ENCODE measurements at places on chromosomes 5 and 9.

DNA sequence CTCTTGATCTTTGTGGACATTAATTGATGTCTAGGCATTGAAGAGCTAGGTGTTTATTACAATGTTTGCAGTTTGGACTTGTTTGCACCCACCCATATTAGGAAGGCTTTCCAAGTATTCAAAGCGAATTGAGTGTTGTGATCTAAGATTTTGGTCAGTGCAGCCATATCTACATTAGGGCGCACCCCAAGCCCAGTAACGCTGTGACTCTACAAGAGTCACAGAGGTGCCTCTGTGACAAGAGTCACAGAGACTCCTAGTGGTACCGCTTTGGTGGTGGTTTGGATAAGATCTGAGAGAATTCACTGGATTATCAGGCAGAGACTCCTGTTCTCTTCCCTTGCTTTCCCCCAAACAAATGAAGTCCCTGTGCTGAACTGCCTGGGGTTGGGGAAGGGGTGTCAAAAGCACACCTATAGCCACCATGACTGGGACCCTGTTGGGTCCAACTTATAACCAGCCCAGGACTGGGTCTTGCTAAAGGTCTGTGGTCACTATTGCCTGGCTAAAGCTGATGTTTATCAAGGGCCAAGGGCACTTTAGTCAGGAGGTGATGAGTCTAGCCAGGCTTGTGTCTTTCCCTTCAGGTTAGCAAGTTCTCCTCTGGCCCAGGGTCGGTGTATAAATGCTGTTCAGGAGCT is 114.1 kb upstream of the RIOK2 start:
- DNase-seq, result peak; percentile 23

GRCh38 chr5:67807439-67807888 is 408.1 kb upstream of the PIK3R1 start:
- no peak for DNase-seq

DNA sequence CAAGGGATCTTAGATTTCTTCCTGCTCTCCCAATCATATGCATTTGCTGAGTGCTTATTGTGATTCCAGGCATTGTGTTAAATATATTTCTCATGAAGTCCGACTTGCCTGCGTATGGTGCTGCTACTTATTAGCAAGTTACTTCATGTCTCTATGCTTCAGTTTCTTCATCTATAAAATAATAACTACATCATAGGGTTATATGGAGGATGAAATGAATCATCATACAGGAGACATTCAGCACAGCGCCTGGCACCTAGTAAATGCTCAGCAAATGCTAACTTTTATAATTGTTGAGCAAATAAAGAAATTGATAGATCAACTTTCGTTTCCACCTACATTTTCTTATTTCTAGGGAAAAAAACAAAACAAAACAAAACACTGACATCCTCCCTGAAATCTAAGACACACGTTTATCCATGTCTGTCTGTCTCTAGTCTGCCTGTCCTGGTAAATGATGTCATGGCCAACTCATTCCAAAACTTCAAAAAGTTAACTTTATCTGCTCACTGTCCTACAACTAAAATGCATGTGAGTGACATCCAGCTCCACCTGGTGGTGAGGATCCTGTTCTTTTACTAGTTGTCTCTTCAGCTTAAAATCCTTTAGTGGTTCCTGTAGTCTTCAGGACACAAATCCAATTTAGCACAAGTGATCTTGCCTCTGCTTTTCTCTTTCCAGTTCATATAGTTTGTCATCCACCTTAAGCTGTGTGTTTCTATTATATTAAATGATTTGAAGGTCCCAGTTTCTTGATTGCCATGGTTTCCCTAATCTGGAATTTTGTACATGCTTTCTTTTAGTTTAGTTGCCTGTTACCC is 27.7 kb downstream of the PPP3R2 start:
- no peak for DNase-seq

DNA sequence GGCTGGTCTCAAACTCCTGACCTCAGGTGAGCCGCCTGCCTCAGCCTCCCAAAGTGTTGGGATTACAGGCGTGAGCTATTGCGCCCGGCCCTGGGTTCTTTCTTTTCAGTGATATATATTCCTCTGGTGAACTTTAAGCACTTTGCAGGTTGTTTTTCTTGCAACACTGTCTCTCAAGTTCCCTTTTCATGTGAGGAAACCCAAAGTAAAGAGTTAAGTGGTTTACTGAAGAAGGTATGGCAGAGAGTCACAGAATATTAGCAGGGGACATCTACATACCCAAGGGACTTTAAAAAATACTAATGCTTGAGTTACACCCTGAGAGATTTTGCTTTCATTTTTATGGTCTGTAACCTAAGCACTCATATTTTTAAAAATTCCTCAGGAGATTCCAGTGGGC is 6.7 kb upstream of the GAPT start:
- DNase-seq, result no peak

DNA sequence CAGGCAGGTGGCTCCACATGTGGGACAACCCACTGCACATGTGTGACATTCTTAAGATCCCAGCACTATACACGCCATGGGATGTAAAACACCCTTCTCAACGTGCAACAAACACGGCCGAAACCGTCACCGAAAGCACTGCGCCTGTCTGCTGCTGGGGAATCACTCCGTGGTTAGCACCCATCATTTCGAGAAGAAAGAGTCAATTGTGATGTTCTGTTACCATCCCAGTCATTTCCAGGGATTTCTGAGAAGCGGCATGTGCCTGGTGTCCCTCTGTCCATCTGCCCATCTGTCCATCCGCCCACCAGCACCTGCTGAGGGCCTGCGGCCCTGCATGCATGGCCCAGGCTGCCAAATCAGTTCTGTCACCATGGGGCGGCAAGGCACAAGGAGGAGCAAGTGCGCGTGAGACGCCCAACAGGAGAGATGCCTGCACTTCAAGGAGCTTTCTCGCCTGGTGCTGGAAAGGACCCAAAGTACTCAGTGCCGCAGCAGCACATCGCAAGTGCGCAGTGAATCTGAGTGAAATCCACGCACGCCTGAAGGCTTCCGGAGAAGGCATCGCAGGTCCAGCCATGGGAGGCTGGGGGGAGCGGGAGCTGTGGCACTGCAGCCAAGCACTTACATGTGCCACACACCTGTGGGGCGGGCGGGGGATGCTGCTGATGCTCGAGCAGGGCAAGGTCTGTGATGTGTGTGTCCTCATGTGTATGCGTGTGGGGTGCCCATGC is 38.0 kb downstream of the VAV2 start:
- DNase-seq, result no peak

- DNase-seq, result no peak
These were observed 72.5 kb downstream of the MED10 start for GRCh38 chr5:6305853-6306252.

DNA sequence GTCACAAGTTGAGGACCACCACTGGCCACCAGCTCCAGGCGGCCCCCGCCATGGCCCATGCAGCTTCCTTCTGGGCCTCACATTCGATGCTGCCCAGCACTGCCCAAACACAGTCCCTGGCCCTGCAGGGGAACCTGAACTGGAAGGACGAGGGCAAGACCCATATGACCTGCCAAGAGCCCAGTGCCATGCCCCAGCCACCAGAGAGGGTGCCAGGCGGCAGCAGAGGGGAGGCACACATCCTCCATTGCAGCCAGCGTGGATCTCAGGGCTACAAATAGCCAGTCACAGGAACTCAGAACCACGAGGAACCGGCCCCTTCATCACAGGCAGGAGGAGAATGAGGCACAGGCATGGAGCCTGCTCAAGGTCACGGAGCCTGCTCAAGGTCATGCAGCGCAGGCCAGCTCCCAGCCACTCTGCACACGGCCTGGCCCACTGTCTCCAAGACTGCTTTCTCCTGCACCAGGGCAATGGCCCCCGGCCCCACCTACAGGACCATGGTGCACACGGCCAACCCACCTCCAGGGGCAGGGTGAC is 69.6 kb downstream of the SEMA4D start:
- no peak for DNase-seq

DNA sequence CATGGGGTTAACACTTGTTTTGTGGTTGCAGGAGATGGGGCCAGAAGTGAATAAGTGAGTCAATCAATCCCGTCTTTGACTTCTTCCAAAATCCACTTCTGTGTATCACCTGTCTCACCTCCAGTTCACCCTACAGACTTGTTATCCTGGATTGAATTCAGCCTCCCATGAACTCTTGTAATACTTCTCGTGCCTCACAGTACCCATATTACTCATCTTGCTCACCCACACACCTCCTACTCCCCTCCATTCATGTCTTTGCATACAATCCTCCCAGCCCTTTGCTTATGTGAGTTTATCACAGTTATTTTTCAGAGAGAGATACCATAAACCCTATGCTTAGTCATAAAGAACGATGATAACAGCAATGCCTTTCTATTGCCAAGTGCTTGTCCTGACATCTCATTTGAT is 52.9 kb upstream of the PAPPA start:
- no peak for DNase-seq

GRCh38 chr9:93460689-93461413 is 7.5 kb upstream of the FAM120AOS start:
- DNase-seq, result no peak

DNA sequence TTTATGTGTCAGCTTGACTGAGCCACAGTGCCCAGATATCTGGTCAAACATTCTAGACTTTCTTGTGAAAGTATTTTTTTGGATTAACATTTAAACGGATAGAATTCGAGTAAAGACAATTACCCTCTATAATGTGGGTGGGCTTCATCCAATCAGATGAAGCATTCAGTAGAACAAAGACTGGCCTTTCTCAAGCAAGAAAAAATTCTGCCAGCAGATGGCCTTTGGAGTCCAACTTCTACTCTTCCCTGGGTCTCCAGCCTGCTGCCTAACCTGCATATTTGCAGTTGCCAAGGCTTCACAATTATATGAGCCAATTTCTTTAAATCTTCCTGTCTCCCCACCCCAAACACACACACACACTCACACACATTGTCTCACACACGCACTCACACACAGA is 86.4 kb downstream of the MED10 start:
- DNase-seq, result no peak

GRCh38 chr9:131987232-131987631 is 92.4 kb downstream of the MED27 start:
- DNase-seq, result no peak

- DNase-seq, result no peak
These were observed 169.4 kb downstream of the PAPPA start for GRCh38 chr9:116323012-116323411.

DNA sequence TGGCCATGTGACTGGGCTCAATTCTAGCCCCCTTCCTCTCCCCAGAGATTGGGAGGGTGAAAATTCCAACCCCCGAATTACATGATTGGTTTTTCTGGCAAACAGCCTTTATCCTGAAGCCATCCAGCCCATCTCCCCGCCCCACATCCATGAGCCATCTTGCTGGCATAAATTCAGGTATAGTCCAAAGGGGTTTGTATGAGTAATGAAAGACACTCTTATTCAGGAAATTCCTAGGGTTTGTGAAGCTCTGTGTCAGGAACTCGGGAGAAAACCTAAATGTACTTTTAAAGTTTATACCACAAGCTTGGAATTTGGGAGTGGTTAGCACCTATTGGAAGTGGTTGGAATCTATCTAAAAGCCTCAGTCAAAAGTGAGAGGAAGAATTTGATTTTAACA is 80.6 kb upstream of the SIMC1 start:
- no peak for DNase-seq

GRCh38 chr9:135858491-135859185 is 48.7 kb downstream of the CAMSAP1 start:
- DNase-seq, result no peak

DNA sequence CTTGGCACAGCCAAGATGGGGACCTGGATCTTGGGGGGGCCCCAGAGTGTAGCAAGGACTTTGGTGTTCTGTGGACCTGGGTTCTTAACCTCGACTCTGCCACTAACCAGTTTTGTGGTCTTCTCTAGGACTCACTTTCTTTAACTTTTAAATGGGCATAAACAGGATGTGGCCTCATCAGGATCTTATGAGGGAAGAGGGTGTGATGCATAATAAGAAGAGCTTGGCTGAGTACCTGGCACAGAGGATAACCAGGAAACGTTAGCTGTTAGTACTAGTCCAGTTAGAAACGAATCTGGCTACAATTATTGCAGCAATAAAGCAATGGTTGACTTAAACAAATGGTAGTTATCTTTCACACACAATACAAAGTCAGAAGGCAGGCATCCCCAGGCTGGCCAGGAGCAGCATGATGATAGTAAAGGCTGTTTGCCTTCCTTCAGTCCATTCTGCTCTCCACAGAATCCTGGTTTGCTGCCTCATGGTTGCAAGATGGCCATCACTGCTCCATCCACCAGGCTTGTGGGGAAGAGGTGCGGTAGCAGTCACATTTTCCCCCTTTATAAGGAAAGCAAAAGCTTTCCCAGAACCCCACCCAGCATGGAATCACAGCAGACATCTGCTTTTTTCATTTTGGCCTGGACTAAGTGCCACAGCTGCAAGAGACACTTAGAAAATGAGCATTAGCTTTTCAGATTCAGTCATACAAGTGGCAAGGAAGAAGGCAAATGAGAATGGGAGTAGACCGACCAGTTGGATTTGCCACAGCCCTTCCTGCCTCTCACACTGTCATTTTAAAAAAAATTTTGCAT is 225.0 kb downstream of the AOPEP start:
- DNase-seq, result no peak

DNA sequence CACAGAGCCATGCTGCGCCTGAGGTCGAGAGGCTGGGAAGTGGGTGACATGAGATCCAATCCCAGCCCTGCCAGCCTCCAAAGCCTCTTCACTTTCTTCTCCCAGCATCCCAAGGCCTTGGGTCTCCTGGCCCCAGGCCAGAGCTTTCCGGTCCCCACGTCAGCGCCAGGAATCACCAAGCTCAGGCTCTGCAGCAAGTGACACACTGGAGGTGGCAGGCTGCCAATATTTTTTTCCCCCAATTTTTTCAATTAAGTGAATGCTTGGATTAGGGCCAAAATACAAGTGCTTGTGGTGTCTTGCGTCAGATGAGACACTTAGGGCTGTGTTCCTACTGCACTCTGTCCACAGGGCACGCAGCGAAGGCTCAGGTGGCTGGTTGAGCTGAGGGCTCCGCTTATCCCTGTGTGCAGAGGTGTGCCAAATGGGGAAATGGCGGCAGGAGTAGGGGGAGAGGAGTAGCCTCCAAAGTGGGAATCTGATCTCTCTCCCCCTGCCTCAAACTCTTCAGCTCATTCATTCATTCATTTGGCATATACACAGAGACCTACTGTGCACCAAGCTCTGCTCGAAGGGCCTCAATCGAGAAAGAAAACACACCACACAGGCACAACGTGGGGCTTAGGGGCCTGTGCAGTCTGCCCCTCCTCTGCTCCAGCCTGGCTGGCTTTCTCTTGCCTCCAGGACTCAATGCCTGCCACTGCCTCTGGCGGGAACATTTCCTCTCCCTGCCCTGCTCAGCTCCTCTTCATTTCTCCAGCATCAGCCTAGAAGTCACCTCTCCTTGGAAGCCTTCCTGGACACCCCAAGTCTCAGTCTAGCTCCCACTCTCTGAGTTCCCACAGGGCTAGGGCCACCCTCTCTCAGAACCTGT is 16.6 kb downstream of the SH3PXD2B start:
- DNase-seq, result peak; percentile 77

Measured in renal cortex interstitium (tissue), 15 donors.